GM06990 (cell line): ENCODE measurements at places on chromosomes 5 and 9.

GRCh38 chr5:82698026-82698425 is 379.2 kb downstream of the TMEM167A start:
- DNase-seq: no peak

DNA sequence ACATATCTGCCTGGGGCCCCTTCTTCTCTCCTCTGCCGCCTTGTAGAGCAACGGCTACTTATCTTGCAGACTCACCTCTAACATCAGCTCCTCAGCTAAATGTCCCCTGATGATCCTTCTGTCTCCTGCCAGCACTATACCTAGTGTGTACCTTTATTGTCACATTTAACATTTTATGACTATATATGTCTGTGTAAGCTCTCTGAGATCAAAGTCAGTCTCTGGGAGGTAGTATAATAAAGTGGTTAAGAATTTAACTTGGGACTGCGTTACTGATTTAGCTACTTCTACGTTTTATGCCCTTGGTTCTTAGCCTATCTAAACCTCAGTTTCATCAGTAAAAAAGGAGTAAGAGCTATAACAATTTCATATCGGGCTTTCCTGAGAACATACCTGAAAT is 2.2 kb downstream of the TMED7 start:
- DNase-seq: no peak

GRCh38 chr5:10488144-10488543 is 46.5 kb downstream of the ROPN1L start:
- DNase-seq: no peak

GRCh38 chr5:14364096-14364495 is 217.5 kb upstream of the OTULINL start:
- no peak for DNase-seq

- no peak for DNase-seq
Observed at GRCh38 chr5:114581136-114581535, 219.3 kb downstream of the KCNN2 start.

GRCh38 chr5:34804913-34805312 is 34.1 kb upstream of the TTC23L start:
- no peak for DNase-seq

DNA sequence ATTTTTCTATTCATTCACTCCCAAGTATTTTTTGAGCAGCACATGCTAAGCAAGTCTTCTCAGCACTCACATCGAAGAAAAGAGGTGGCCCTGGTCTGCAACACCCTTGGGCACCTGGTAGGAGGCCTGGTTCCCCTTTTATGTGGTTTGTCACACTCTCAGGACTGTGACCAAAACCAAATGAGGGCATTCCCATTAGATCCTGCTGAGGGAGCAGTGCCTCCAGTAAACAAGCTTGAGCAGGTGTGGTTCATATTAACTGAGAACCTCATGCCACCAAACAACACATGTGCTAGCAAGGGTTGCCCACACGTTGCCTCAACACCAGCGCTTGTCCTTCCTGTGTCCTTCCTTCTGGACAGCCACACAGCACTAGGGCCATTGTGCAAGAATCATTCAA is 26.9 kb upstream of the SYK start:
- peak; percentile 62 for DNase-seq

DNA sequence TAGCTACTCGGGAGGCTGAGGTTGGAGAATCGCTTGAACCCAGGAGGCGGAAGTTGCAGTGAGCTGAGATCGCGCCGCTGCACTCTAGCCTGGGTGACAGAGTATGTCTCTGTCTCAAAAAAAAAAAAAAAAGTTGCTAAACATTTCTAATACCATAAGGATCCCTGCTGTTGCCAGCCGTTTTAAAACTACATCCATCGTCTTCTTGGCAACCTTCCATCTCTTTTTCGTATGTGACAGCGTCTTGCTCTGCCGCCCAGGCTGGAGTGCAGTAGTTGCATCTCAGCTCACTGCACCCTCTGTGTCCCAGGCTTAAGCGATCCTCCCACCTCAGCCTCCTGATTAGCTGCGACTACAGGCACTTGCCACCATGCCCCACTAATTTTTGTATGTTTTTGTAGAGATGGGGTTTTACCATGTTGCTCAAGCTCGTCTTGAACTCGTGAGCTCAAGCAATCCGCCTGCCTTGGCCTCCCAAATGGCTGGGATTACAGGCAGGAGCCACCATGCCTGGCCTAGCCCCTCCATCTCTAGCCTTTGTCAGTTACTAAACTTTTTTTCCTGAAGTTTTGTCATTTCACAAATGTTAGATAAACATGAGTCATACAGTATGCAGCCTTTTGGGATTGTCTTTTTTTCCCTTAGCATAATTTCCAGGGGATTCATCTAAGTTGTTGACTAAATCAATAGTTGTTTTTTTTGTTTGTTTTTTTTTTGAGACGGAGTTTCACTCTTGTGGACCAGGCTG is 13.5 kb downstream of the NSD1 start:
- DNase-seq: no peak

DNA sequence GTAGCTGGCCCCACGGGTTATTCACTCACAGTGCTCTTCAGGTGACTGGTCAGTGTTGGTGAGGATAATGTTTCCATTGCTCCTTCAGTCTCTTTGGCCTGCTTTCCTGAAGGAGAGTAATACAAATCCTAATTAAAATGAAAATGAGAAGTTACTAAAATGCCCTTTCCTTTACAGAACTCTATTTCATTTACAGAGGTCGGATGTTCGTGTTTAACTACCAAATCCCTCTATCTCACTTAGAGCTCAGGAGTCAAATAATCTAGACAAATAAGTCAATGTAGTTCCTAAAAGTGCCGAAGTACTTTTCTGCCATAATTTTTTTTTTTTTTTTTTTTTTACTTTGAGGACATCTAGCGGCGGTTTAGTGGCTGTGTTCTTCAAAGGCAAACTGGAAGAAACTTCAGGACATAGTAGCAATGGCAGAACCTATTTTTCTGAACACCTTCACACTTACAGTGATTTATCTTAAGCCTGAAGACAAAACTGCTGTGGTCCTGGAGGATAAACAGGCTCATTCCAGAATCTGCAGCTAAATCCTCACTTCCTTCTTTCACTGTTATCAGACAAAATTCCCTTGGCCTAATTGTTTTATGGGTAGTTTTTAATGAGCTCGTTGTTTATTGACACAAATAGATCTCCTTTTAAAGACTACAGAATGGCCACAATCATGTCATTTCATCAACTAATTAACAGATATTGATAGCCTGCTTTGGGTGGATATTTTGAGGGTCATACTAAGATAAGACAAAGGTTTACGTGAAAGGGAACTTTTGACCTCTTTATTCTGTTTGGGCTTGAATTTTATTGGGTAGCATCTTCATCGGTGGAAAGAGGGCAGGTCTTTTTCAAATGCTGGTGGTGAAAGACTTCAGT is 207.6 kb upstream of the DMRTA1 start:
- DNase-seq: no peak

GRCh38 chr5:95725937-95726810 is 5.0 kb upstream of the RHOBTB3 start:
- no peak for DNase-seq

DNA sequence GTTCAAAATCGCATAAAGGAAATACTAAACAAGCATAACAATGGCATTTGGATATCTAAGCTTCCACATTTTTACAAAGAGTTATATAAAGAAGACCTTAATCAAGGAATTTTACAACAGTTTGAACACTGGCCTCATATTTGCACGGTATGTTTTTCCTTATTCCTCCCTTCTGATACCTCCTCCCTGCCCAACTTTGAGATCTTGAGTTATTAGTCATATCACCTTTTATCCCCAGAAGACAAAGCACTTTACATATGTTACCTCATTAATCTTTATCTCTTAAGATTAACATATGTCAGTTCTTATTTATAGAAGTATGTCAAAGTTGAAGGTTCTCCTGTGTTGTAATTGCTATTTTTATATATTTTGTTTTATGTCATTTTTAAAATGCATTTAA is 29.8 kb downstream of the TDRD7 start:
- no peak for DNase-seq
